ENCODE measurements at places on chromosomes 6 and 20. TPM values are rescaled to one million over a fixed set of nuclear protein-coding genes. Genes with fewer than 3 reads are reported as not detected.

The TRIM15 gene
- polyA plus RNA-seq: not detected

The TRMT11 gene
- polyA plus RNA-seq: 7.0 TPM

The AIF1 gene
- polyA plus RNA-seq: 74.2 TPM

The PEX7 gene
- 14.6 TPM for polyA plus RNA-seq

The LINC00237 gene
- not detected for polyA plus RNA-seq
